LoVo (cell line): ENCODE measurements at places on chromosomes 2 and 18.
A peak's percentile ranks its signal among the peaks of the same experiment; 100 is the strongest.

DNA sequence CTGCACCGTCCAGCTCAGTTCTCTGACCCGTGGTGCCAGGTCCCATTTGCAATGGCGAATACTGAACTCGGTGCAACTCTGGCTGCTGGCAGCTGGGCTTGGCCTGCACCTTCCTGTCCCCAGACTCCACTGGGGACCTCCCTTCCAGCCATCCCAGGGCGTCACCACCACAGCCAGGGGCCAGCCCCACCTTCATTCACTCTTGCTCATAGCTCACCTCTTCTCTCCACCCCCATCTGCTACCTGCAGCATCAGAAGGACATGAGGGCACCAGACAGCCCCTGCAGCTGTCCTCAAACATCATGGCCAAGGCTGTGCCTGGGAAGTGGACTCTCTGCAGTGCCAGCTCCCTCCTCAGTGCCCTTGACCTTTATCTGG is 16.2 kb upstream of the ALPI start:
- peak; percentile 56 for DNase-seq

DNA sequence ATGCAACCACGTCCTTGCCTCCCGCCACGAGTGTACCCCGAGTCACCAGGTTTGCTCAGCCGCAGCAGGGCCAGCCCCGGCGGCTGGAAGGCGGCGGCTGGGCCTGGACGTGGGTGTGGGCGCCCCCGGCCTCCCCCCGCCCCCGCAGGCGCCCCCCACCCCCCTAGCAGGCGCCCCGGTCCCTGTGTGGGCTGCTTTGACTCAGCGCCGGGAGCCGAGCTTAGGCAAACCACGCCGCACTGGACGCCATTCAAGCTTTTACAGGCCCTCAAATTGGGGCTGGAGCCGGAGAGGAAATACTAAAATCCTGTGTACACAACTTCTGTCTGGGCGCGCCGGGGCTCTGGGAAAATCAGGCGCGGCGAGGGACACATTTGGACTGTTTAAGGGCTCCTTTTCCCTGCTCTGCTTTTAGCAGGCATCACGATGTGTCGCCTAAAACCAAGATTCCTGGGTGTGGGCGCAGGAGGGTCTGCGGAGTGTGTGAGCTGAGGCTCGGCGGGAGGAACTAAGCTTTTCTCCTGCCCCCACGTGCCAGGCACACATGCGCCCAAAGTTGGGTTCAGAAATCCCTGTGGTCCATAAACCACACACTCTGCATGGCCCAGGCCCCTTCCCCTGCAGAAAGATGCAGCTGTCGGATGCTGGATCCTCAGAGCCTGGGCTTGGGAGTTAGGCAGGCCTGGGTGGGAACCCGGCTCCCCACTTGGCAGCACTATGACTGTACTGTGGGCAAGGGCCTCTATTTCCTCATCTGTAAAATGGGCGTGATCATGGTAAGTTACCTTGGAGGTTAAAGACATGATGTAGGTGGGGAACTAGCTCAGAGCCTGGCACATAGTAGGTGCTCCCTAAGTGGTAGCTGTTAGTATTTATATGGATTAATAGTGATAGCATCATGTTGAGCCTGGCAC is 57.6 kb downstream of the ATOH8 start:
- no peak for DNase-seq

- DNase-seq = no peak
Measured at GRCh38 chr2:6818012-6818411, 47.7 kb downstream of the CMPK2 start.

- DNase-seq = no peak
Measured at GRCh38 chr2:8488001-8488738, 193.7 kb upstream of the ID2 start.

GRCh38 chr2:197239434-197239833 is 71.1 kb downstream of the ANKRD44 start:
- no peak for DNase-seq

DNA sequence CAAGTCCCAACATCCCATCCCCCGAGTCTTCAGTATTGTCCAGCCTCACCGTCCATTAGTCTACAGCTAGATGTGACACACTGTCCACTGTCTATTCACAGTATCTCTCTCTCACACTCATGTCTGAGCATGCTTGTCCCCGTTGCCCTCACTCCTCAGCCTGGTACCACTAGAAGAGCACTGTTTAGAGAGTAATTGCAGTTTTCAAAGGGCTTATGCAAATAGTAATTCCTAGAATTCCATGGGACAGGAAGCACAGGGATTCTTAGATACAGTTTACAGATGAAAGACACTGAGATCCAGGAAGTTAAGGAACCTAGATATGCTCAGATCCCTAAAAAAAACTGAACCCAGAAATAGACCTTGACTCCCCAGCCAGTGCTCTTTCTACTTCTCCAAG is 125.5 kb downstream of the MYO5B start:
- DNase-seq = no peak

- no peak for DNase-seq
Measured at GRCh38 chr2:71353248-71353647, 21.7 kb downstream of the ZNF638 start.

DNA sequence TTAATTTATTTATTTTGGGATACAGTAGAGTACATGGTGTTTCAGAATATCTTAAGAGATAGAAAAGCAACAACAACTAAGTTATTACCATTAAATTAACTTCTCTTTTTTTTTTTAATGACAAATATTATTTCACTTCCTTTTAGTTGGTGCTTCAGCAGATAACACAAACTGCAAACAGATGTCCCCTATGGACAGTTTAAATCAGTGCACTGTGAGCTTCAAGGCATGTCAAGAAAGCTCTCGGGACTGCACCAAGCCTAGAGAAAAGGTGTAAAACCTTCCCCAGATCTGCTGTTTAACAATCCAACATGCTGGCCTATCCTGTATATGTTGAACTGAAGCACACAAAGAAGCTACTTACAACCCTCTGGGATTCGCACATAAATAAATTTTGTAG is 122.7 kb downstream of the TCF4 start:
- no peak for DNase-seq

GRCh38 chr2:240935103-240935876 is 29.2 kb downstream of the CROCC2 start:
- no peak for DNase-seq

DNA sequence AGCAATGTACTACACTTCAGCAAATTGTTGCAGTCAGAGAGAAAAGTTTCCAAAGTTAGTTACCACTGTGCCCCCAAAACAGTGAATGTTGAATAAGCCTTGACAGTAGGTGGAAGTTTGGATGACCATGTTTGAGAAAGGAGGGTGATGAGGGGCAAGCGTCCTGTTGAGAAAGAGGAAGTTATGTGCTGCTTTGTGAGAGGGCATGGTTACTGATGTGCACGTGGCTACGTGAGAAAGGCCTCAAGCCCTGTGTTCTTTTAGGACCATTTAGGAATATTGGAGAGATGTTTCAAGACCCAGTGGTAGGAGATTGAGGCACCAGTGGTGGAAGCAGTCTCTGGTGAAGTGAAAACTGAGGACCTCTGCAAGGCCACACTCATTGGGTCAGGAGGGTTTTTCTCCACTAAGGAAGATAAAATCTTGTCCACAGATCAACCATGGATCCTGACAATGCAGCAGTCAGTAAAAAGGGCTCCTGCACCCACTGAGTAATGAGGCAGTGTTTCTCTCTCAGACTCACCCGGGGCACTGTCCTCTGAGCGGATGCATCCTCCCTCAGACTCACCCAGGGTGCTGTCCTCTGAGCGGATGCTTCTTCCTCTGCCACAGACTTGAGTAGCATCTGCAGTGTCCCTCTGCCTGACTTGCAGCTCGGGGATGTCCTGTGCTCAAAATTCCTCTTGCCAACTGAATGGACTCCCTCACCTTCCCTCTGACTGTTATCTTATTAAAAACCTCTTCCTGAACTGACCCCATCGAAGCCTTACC is 34.7 kb upstream of the ACTR3 start:
- DNase-seq = no peak

GRCh38 chr18:980586-980985 is 75.9 kb downstream of the ADCYAP1 start:
- no peak for DNase-seq

DNA sequence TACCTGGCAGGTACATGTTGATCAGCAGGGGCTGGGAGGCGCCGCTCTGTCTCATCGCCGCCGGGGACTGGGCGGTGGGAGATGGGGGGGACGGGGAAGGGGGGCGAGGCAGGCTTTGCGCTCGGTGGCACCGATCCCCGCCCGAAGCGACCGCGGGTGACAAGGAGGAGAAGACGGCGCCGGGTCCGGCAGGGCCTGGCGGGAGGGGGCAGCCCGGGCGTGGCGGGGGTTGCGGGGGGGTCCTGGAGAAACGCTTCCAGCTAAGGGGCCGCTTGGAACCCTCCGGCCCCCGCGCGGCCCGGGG is at the start of gene FEV:
Gene FEV, minus strand, starts transcription at position 164 of the 304 bp plus-strand sequence. Its CDS starts 109 bp downstream, at position 55.
- DNase-seq = no peak

DNA sequence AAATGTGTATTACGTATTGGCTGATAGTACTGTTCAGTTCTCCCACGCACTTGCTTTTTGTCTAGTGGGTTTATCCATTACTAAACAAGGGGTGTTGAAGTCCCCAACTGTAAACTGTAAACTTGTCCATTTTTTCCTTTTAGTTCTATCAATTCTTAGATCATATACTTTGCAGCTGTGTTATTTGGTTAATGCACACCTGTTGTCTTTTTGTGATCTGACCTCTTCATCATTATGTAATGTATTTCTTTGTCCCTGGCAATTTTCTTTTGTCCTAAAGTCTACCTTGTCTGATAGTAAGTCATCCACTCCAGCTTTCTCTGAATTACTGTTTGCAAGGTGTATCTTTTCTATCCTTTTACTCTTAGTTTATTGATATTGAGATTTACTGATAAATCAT is 21.9 kb downstream of the MCEE start:
- DNase-seq = no peak

DNA sequence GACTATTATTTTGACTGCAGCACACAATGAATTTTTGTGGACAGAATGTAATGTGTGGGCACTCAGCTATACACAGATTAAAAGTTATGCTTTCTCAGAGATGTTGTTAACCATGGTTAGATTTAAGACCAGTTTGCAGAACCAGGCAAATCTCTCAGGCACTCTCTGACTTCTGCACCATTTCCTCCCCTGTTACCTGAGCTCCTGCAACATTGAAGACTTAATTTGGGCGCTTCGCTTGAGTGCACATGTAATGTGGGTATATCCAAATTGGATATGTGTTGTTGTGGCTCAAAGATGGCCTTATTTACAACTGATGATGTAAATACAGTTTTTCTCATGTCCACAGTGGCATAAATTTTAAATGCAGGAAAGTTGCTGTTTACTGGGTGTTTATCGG is 469.4 kb downstream of the PTPRM start:
- DNase-seq = no peak
